RKO (cell line): ENCODE measurements at places on chromosomes 2 and 18.

DNA sequence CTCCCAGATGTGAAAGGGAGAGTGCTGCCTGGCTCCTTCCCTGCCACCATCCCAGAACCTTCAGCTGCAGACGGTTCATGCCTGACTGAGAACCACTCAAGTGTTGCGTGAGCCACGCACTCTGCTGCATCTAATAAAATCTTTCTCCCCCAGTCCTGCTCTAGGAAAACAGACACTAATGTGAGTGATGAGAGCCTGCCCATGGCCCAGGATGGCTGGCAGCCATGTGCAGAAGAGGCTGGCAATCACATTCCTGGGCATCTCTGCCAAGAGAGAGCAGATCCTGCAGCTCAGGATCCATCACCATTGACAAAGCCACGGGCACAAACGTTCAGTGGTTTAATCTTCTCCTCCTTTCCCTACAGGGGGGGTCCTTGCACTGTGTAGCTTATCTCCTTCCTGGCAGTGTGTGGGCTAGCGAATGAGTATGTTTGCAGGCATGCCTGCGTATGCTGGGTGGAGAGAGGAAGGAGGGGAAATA lies 477.5 kb downstream of the SLC4A3 start:
- DNase-seq, result no peak

- no peak for DNase-seq
Observed at GRCh38 chr2:12251749-12252148, 465.0 kb upstream of the TRIB2 start.

DNA sequence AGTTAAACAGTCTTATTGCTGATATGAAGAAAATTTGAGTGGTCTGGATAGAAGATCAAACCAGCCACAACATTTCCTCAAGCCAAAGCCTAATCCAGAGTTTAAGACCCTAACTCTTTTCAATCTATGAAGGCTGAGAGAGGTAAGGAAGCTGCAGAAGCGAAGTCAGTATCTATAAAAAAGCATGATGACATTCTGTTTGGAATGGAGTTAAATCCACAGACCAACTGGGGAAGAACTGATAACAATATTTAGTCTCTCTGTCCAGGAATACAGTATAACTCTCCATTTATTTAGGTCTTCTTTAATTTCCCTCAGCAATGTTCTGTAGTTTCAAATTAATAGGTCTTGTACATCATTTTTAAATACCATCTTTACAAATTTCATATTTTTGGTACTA lies 16.0 kb downstream of the PIGN start:
- DNase-seq, result no peak

DNA sequence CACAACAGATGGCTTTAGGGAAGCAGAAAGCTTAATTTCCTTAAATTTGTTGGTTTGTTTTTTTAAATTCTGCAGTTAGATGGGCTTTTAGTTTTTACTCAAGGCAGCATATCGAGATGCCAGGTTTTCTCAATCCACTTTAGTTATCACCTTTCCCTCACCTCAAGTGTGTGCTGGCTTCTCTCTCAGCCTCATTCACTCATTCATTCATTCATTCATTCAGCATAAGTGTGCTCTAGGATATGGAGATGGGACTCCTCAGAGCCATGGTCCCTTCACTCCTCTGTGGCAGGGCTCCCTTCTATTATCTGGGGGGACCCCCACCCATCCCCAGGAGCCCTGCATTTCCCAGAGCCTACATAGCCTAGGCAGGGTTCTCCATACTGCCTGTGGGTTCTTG lies 19.0 kb downstream of the VIL1 start:
- no peak for DNase-seq

GRCh38 chr18:42030586-42031182 lies 75.7 kb downstream of the PIK3C3 start:
- peak; percentile 49 for DNase-seq

DNA sequence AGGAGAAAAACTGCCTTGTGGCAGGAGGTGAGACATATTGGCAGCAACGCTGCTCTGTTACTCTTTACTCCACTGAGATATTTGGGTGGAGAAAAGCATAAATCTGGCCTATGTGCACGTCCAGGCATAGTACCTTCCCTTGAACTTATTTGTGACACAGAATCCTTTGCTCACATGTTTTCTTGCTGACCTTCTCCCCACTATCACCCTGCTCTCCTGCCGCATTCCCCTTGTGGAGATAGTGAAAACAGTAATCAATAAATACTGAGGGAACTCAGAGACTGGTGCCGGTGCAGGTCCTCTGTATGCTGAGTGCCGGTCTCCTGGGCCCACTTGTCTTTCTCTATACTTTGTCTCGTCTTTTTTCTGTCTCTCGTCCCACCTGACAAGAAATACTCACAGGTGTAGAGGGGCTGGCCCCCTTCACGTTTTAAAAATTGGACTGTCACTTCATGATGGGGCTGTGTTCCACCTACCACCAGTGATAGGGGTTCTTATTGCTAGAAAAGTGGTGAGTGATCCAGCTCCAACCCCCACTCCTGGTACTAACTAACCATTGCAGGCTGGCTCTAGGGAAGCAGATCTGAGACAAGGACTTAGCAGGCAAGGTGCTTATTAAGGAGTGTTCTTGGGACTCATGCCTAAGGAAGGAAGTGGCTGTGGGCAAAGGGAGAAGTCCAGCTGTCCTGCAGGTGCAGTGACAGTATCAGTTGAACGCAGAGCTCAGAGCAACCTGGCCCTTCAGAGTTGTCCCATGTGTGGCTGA lies 51.7 kb downstream of the LONRF2 start:
- no peak for DNase-seq

DNA sequence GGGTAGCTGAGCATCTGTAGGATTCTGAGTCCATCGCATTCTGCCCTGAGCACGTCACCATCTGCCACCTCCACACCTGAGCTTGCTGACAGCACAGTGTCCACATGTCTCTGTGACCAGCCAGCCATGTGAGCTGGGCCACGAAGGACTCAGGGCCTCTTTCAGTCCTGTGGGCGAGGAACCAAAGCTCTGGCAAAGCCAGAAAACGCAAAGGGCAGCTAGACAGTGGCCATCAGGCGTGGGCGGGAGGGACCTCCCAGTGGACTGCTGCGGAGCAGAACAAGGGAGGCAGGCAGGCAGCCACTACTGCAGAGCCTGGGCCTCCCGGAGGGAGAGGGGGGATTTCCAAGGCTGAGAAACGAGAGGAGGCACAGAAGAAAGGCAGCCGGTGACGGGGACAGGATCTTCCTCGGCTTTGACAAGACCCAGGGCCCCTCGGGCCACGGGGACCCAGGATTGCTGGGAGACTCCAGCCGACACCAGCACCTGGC lies 274.6 kb upstream of the SALL3 start:
- DNase-seq, result no peak

DNA sequence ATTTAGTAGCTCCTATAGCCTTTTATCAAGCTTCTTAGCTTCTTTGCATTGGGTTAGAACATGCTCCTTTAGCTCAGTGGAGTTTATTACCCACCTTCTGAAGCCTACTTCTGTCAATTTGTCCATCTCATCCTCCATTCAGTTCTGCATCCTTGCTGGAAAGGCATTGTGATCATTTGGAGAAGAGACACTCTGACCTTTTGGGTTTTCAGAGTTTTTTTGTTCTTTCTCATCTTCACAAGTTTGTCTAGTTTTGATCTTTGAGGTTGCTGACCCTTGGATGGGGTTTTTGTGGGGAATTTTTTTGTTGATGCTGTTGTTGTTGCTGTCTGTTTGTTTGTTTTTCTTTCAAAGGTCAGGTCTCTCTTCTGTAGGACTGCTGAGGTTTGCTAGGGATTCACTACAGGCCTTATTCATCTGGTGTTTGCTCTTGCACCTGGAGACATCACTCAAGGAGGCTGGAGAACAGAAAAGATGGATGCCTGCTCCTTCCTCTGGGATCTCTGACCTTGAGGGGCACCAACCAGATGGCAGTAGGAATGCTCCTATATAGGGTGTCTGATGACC lies 13.9 kb upstream of the TANK start:
- DNase-seq, result no peak

- DNase-seq, result no peak
Observed at GRCh38 chr18:33076601-33077000, 303.8 kb upstream of the KLHL14 start.
